ENCODE measurements at places on chromosomes 5 and 9.

GRCh38 chr5:59491945-59492344 lies 401.6 kb downstream of the PDE4D start:
- no peak for DNase-seq

- DNase-seq = no peak
These were observed 69.8 kb downstream of the DOCK2 start for GRCh38 chr5:169706758-169707450.

DNA sequence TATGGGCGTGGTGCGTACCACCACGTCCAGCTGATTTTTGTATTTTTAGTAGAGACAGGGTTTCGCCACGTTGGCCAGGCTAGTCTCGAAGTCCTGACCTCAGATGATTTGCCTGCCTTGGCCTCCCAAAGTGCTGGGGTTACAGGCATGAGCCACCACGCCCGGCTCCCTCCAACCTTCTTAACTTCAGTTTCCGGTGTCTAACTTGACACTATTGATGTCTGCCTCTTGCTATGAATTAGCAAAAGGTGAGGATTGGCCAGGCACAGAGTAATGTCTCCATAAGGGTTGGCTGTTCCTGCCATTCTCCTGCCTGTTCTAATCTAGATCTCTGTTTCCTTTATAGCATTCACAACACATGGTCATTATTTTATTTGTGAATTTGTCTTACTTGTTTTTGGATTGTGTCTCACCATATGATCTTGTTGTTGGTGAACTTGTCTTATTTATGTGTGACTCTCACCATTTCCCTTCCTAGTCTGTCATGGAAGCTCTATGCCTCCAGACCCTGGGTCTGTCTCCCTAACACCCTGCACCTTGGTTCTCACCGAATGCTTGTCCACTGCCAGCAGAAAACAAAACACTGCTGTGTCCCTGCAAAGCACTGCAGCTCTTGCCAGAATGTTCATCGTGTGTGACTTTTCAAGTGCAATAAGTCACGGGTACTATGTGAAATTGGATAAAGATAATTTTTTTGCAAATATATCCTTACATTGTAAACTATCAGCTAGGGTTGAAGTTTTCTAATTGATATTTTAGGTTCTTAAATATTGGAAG lies 26.0 kb downstream of the BASP1 start:
- no peak for DNase-seq

- DNase-seq = no peak
These were observed 218.5 kb downstream of the TLE1 start for GRCh38 chr9:81470864-81471263.

DNA sequence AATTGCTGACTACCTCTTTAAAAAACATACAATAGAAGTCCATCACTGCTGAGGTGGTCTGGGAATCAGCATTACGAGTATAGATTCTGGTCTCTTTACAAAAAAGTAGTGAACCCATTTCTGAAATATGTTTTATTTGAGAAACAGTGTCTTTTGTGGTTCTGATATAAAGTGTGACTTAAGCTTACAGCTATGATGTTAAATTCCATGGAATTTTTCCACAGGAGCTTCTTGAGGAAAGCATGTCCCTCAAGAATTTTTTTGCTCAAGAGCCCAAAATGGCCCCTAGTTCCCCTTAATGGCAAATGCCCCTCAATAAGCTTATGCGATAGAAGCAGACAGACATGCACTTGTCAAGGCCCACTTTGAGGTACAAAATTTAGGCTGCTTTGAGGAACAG lies 265.7 kb downstream of the FAM170A start:
- no peak for DNase-seq

DNA sequence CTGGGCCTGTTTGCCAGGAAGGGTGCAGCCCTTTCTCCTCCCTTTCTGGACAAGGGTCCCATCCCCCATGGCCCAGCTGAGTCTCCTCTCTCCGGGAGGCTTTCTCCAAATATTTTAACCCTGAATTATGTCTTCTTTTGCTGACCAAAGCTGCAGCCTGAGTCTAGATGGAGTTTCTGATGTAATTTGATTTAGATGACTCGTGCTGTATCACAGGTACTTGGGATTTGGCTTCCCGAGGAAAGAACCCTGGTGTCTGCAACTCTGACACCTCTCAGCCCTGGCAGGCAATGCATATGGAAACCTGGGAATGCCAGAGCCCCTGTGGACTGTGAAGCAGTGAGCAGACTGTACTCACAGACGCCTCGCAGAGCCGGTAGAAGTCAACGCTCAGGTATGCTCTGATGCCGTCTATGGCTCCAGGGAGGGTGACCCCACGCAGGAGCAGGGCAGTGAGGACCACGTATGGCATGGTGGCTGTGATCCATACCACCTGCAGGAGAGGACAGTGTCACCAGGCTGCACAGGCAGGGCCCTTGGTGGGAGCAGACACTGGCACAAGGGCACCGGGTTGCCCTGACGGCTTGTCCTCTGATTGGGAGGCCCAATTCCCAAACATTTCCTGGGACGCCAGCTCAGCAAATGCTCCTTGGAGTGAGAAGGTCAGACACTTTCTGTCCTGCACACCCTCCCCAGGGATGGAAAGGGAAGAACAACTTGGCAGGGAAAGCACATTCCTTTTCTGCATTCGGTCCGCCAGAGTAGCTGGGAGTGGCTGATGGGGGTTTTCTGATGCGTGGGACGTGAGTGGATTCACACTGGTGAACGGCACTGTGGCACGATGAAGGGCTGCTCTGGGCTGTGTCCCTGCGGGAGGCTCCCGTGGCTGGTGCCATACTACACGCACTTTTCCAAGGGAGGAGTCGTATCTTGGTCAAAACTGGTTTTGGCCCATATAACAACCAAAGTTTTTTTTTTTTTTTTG lies 24.7 kb downstream of the SLC6A3 start:
- DNase-seq = no peak

DNA sequence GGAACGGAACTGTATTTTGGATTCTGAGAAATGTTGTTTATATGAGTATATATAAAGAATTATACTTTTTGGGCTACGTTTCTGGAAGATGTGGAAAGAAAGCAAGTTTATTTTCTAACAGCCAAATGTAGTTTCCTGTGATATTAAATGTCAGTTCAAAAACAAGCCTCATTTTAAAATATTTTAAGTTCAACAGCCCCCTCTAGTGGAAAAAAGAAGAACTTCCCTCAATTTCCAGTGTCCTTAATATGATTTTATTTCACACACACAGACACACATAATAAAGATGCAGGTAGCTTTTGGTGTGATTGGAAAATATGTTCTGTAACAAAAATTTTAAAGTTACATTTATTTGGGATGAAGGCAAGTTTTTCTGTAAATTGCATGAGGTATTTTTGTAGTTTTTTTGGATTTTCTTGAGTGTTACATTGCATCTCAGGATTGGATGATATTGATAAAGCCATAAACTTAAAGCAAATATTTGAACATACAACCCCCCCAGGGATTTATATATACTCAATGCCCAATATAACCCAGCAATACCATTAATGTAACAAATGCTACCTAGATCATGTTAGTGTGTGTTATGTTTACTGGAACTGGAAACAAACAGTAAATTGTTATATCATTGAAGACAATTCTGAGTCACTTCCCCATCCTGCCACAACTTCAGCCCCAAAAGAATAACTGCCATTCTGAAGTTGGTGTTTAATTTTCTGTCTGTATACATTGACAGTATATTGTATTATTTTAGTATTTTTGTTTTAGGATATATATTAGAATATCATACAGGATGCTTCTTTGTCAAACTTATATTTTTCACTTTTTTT lies 54.0 kb downstream of the CCDC171 start:
- DNase-seq = no peak

- DNase-seq = no peak
These were observed 65.7 kb upstream of the ZNF462 start for GRCh38 chr9:106797299-106797698.

DNA sequence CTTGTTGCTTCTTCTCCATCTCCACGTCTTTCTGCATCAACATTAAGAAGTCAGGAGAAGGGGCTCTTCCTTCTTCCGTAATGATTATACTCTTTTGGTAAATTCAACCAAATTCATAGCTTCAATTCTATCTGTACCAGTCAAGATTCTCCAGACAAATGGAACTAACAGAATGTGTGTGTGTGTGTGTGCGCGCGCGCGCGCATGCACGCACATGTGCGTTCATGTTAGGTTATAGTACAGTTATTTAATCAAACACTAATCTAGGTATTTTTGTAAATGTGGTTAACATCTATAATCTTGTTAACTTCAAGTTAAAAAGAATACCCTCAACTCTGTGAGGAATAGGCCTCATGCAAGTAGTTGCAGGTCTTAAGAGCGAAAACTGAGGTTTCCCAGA lies 150.3 kb upstream of the TAS2R1 start:
- no peak for DNase-seq

DNA sequence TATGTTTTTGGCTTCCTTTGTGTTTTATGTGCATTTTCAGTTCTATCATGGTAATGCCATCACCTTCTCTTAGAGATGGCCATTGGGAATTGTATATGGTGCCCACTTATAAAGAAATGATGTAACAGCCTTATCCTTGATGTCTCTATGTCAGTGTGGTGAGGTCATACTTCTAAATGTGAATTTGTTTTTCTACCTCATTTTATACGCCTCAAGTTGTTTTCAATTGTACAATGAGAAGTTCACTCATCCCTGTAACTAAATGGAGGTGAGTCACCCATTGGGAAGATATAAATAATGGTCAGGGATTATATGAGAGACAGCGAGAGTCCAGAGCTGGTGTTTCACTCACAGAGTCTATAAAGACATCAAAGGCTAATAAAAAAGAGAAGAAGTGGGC lies 402.4 kb downstream of the AGTPBP1 start:
- DNase-seq = no peak

DNA sequence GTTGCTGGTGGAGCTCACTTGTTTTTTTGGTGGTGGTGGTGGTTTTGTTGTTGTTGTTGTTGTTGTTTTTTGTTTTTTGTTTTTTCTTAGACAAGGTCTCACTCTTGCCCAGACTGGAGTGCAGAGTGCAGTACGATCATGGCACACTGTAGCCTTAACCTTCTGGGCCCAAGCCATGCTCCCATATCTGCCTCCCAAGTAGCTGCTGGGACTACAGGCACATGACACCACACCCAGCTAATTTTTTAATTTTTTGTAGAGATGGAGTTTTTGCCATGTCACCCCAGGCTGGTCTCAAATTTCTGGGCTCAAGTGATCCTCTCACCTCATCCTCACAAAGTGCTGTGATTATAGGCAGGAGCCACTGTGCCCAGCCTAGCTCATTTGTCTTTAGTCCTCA lies 53.5 kb downstream of the NUP214 start:
- DNase-seq = no peak

DNA sequence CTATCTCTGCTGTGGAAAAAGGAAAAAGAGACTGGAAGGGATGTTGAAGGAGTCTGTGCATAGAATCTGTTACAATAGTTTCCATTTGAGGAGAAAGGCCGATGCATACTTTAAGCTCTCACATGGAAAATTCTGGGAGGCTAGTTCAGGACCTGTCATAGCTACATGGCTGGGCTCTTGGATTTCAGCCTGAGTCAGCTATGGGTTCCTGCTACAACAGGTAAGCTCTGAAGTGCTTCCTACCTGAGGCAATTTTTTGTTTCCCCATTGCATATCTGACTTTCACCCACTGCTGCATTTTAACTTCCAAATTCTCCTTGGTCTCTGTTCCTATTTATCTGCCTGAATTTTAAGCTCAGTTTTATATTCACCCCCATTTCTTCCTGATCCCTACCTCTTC lies 310.7 kb downstream of the RAB3C start:
- DNase-seq = no peak

DNA sequence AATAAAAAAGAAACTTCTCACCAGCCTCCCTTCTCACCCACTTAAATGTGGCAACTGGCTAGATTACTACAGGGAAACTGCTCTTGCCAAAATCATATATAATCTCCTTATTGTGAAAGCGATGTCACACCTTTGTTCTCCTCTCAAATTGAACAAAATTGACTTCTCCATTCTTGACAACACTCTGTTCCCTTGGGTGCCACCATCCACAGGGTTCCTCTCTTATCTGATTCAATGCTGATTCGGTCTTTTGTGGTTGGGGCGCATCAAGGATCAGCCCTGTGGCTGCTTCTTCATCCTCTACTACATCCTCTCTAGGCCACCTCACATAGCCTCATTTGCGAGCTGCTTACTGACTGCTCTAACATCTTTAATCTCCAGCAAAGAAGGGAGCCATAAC lies 86.1 kb downstream of the EDIL3 start:
- DNase-seq = no peak

DNA sequence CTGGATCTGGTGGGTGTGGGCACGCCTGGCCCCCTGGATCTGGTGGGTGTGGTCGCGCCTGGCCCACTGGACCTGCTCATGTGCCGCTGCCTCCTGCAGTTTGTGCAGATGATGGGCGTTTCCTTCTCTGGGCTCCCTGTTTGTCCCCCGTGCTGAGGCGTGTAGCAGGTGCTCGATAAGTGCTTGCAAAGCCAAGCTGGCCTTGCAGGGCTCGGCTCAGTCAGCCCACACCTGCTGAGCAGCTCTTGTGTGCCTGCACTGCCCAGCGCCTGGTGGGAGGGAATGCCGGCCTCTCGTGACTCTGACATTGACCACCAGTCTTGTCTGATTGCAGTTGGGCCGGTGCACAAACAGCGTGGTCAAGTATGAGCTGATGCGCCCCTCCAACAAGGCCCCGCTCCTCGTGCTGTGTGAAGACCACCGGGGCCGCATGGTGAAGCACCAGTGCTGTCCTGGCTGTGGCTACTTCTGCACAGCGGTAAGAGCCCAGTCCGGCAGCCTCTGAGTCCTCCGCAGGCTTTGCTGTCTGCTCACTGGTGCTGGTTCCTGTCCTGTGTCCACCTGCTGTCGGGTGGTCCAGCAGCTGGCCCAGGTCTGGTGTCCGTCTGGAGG lies 102.7 kb upstream of the CACNA1B start:
- DNase-seq = no peak

GRCh38 chr5:111942201-111942600 lies 185.2 kb upstream of the NREP start:
- DNase-seq = no peak

Data from stimulated activated CD8-positive, alpha-beta memory T cell treated with anti-CD3 and anti-CD28 coated beads, Interleukin-15, amount 100 ng/mL, for 48 hours (primary cell).